Tibial nerve (tissue), 4 donors: ENCODE measurements at places on chromosomes 6 and 20.

DNA sequence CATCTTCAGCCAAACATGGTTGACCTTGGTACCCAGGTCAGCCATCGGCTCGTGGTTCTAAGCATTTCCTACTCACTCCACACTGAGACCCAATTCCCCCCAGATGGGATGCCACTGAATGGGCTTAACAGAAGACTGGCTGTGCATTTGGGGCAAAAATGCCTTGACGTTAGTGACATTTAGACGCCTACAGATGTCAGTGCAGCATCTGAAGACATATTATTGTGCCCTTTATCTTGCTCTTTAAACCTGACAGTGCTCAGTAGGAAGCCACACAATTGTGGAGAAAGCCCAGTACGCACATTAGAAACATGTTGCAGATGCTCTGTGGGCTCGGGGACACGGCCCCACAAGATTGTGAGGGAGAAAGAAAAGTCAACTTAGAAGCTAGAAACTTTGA lies 414.7 kb downstream of the PTPRT start:
- H3K27me3 ChIP-seq, result no peaks in the 10 kb centered on the region
- no peak overlapping the region for H3K4me3 ChIP-seq
- no peaks in the 10 kb centered on the region for H3K4me1 ChIP-seq
- no peaks in the 10 kb centered on the region for H3K36me3 ChIP-seq
- DNase-seq, result no peak

- no peak overlapping the region for H3K4me3 ChIP-seq
- H3K27ac ChIP-seq, result no peak overlapping the region
- no peaks in the 10 kb centered on the region for H3K4me1 ChIP-seq
- no peaks in the 10 kb centered on the region for H3K36me3 ChIP-seq
Measured at GRCh38 chr6:129732034-129732433, 22.1 kb upstream of the ARHGAP18 start.

DNA sequence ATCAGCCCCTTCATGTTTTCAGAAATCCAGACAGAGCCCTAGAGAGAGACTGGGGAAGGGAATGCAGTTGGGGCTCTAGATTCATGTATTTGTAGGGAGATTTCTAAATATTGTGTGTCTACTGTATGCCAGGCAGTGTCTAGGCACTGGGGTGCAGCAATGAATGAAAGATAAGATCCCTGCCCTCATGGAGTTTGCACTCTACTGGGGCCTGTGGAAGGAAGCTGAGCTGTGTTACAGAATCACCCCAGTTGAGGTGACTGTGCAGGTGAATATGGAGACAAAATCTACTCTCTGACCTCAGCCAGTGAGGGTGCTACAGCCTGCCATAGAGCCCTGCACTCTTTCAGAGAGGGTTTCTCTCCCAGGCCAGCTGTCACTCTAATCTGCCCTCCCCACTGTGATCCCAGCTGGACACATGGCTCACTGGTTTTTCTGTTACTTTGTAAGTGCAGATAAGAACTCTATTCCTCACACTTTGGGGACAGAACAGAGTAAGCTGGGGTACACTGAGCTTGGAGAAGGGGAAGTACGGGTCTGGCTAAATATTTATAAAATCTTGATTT lies 69.2 kb upstream of the E2F3 start:
- no peaks in the 10 kb centered on the region for H3K36me3 ChIP-seq
- no peak for DNase-seq
- H3K4me1 ChIP-seq, result peaks cover 3% of the 10 kb centered on the region
- H3K4me3 ChIP-seq, result no peak overlapping the region
- H3K27me3 ChIP-seq, result no peaks in the 10 kb centered on the region

GRCh38 chr6:18155864-18156421 lies 721 bp downstream of the KDM1B start:
- peak overlapping the region; percentile 64 for H3K4me3 ChIP-seq
- peaks cover 3% of the 10 kb centered on the region for H3K36me3 ChIP-seq
- peak; percentile 24 for DNase-seq
- H3K4me1 ChIP-seq, result peaks cover 4% of the 10 kb centered on the region
- peak overlapping the region; percentile 92 for H3K27ac ChIP-seq
- H3K27me3 ChIP-seq, result no peaks in the 10 kb centered on the region

DNA sequence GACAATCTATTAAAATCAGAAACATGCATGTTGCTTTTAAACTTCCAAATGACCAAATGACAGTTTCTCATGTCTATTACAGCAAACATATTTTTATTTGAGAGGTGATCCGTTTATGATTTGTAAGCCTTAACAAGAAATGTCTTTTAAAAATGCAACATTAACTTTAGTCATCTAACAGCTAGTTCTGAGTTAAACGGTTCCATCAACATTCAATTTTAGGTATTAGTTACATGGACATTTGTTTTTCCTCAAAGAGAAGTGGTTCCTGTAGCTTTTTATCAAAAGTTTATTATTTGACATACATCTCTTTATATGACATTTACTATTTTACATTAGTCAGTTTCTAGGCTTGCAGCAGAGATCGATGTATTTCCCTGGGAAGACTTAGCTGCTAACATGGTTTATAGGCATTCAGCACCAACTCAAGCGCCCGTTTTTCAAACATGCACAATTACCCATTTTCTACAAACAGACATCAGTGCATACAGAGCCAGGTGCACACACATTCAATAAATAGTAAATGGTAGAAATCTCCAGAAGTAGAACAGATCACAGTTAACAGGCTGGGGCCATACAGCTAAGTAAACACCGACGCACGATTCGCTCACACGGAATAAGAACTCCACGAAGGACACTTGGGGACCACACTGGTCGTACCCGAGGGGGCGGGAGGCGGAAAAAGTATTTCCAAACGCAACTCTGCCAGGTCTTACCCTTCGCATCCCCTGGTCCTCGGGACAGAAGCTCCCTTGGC lies 882 bp downstream of the CNR1 start:
- H3K4me3 ChIP-seq, result peak overlapping the region; percentile 64
- no peaks in the 10 kb centered on the region for H3K27me3 ChIP-seq
- no peak for DNase-seq
- H3K36me3 ChIP-seq, result no peaks in the 10 kb centered on the region

DNA sequence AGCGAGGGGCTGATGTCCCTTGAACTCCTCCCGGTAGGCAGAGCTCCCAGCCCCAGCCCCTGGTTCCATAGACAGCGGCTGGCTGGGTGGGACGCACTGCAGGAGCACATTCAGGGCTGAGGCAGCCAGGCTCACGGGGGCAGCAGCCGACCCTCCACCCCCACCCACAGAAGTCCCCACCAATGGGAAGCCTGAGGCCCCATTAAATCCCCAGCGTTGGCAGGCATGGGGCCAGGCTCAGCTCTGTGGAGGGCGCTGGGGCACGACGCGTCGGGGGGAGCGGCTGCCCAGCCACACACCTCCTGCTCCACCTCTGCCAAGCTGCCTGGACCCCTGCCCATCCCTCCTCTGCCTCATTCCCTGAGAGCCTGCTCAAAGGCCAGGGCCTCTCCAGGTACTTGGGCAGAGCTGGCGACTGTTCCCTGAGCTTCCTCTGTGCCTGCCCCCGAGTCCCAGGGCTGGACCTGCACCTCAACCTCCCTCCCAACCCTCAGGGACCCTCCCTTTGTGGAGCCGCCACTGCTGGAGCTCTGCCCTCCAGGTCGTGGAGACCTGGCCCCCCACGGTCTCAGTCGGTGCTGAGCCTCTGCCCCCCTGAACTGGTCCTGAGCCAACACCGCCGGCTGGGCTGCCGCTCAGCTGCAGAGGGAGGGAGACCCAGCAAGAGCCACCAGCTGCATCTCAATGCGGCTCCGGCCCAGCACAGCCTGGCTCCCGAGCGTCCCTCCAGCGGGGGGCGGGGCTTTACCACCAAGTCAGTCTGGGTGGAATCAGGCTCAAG lies 9.1 kb downstream of the CHRNA4 start:
- H3K4me3 ChIP-seq, result no peak overlapping the region
- no peaks in the 10 kb centered on the region for H3K36me3 ChIP-seq
- peaks cover 6% of the 10 kb centered on the region for H3K4me1 ChIP-seq

GRCh38 chr20:50054626-50055511 lies 58.1 kb downstream of the UBE2V1 start:
- H3K4me1 ChIP-seq, result peaks cover 34% of the 10 kb centered on the region
- peak; percentile 49 for DNase-seq
- no peak overlapping the region for H3K4me3 ChIP-seq
- no peaks in the 10 kb centered on the region for H3K27me3 ChIP-seq
- no peaks in the 10 kb centered on the region for H3K36me3 ChIP-seq

GRCh38 chr6:138999949-139000725 lies 12.1 kb upstream of the REPS1 start:
- DNase-seq, result no peak
- H3K27me3 ChIP-seq, result no peaks in the 10 kb centered on the region
- no peak overlapping the region for H3K27ac ChIP-seq
- no peaks in the 10 kb centered on the region for H3K36me3 ChIP-seq
- H3K4me1 ChIP-seq, result no peaks in the 10 kb centered on the region
- H3K4me3 ChIP-seq, result no peak overlapping the region

DNA sequence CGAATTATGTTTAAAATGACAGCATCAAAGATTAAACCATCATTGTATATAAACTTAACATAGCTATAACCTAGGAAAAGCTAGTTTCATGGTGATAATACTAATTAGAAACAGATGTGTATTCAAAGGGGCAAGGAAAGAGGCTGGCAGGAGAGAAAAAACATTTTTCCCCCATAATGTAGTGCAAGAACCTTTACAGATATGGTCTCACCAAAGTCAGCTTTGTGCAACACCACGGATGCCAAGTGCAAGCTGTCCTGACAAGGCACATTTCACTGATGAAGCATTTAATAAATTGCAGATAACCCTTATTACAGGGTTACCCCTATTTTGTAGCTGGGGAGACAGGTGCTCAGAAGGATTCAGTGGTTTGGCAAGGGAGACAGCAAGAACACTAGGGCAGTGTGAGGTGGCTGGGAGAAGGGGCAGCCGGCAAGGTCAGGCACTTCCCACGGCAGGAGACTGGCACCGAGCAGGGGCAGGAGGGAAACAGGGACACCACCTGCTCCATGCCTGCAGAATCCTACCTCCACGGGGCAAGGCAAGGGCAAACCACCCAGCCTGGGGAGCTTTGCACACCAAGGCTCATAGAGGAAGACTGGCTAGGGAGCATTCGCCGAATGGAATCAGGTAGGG lies 6.5 kb downstream of the RPS6KA2 start:
- DNase-seq, result no peak
- H3K27ac ChIP-seq, result peak overlapping the region; percentile 76
- no peak overlapping the region for H3K4me3 ChIP-seq
- peaks cover 96% of the 10 kb centered on the region for H3K4me1 ChIP-seq
- H3K36me3 ChIP-seq, result peaks cover 10% of the 10 kb centered on the region
- no peaks in the 10 kb centered on the region for H3K27me3 ChIP-seq

GRCh38 chr6:160881148-160881808 lies 110.3 kb upstream of the MAP3K4 start:
- H3K4me3 ChIP-seq, result no peak overlapping the region
- no peak for DNase-seq
- H3K36me3 ChIP-seq, result no peaks in the 10 kb centered on the region
- peaks cover 5% of the 10 kb centered on the region for H3K4me1 ChIP-seq
- no peaks in the 10 kb centered on the region for H3K27me3 ChIP-seq

- H3K36me3 ChIP-seq, result no peaks in the 10 kb centered on the region
- no peak overlapping the region for H3K4me3 ChIP-seq
- DNase-seq, result no peak
- H3K27me3 ChIP-seq, result no peaks in the 10 kb centered on the region
- no peak overlapping the region for H3K27ac ChIP-seq
- H3K4me1 ChIP-seq, result no peaks in the 10 kb centered on the region
Measured at GRCh38 chr6:127641905-127642304, 64.9 kb downstream of the C6orf58 start.

DNA sequence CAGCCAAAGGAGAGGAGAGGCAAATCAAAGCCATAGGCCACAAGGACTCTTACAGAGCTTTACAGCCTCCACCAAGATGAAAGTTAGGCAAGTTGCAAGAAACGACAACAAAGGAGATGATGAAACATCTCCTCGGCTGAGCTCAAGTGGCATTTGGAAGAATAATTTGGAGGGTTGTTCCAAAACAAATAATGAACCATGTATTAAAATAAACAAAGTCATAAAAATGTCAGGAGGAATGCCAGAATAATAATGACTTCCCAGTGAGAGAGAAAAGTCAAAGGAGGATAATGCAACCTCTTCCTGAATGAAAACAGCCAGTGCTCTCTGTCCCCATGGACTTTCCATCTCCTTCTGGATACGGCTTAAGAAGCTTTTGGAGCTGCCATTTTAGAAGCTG lies 371.4 kb upstream of the ID4 start:
- H3K4me3 ChIP-seq, result no peak overlapping the region
- DNase-seq, result no peak
- H3K4me1 ChIP-seq, result no peaks in the 10 kb centered on the region
- H3K27ac ChIP-seq, result no peak overlapping the region
